H7 (cell line): ENCODE measurements at places on chromosomes 5 and 9. TPM values are rescaled to one million over a fixed set of nuclear protein-coding genes. Genes with fewer than 3 reads are reported as not detected.

GRCh38 chr5:93831449-93831848 is 90.0 kb upstream of the POU5F2 start:
- DNase-seq = no peak

- DNase-seq = no peak
Measured at GRCh38 chr5:72596956-72597355, 89.7 kb upstream of the ZNF366 start.

DNA sequence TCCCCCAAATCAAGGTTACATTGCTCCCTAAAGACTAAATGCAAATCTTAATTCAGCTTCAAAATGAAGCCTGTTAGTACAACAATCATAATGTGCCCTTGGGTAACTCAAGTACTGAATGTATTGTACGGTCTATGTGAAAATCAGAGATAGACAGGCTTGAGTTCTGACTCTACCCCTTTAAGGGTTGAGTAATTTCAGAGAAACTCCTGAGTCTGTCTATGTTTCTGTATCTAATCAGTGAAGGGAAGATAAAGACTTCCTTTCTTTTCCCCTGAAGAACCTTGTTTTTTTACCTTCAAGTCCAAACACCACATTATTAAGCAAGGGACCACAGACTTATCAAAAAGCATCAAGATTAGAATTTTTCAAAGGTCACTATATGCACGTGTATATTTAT is 108.2 kb downstream of the MPDZ start:
- DNase-seq = no peak

DNA sequence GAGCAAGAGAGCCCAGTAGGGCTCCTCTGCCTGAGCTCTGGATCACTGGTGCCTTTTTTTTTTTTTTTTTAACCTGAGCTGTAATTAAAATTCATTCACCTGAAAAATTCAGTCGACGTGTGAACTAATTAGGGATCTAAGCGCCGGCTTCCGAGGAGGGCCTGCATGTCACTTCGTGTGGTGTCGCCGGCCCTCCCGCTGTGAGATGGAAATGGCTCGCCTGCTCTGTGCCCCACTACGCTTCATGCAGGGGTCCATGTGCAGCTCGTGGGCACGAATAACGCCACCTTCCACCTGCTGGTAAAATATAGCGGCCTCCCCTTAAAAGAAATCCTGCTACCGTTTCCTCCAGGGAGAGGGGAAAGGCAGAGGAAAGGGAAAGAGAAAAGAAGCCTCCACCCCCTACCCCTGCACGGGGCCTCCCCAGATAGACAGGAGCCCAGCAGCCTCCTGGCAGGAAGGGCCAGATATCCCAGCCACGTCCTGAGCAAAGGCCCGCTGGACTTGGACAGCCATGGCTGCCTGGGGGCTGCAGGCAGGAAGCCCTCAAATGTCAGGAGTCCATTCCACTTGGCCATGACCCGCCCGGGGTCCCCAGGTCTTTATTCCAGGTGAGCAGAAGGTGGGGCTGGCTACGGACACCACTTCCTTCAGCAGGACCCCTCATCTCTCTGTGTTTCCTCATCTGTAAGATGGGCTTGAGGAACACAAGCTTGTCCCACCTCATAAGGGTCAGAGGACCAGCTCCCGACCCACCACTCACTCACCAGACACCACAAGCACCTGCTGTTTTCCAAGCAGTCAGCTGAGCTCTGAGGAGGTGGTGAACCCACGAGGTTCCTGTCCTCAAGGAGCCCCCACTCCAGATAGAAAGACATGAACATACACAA is 38.2 kb upstream of the ZNF354A start:
- DNase-seq = no peak

NUDT2 gene
- 28.6 and 32.4 TPM in 2 replicates for total RNA-seq

POU5F2 gene
- 0.03 and 0.22 TPM in 2 replicates for total RNA-seq

MBLAC2 gene
- 4.5 and 5.6 TPM in 2 replicates for total RNA-seq

DMGDH gene
- total RNA-seq = 1.1 TPM in 1 of 2 replicates, not detected in the other

CDHR2 gene
- 0.04 and 0.21 TPM in 2 replicates for total RNA-seq

HEMGN gene
- total RNA-seq = not detected in 2 replicates
